Activated T-cell treated with anti-CD3 and anti-CD28 coated beads for 4 hours (primary cell): ENCODE measurements at places on chromosomes 12 and 14.

DNA sequence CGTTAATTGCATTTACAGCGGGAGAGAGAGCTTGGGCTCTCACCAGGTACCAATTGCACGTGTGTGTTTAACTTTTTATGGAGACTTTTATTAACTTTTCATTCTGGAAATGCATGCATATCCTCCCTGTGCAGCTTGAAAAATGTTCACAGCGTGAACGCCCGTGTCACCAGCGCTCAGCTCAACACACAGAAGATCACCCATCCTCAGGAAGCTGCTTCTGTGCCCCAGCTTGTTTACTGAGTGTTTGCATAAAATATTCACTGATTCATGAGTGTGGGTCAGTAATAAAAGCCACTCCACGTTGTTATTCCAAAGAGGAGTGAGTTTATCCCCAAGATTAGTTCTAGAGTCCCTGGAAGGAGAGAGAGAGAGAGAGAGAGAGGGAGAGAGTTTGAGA lies 75.5 kb upstream of the FZD10 start:
- DNase-seq = no peak

DNA sequence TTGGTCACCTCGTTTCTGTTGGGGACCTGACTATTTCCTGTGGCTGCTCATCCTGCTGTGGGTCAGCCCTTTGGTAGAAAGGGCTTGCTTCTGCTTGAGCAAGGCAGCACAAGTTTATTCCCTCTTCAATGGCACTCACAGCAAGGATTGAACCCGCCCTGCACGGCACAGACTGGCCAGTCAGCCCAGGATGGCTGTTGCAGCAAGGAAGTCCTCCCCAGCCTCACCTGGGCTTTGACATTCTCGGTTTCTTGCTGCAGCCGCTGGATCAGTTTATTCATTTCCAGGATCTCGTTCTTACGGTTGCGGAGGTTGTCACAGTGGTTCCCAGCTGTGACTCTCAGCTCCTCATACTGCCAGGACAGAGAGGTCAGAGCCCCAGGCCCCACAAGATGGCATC lies 9.5 kb downstream of the KRT82 start:
- no peak for DNase-seq

GRCh38 chr14:52413729-52414408 lies 99.8 kb downstream of the PTGER2 start:
- no peak for DNase-seq

GRCh38 chr14:96754845-96755184 lies 42.4 kb upstream of the VRK1 start:
- no peak for DNase-seq

- DNase-seq = no peak
These were observed 72.5 kb downstream of the TRAF3 start for GRCh38 chr14:102849526-102850379.

- no peak for DNase-seq
These were observed 59.1 kb downstream of the TMEM132D start for GRCh38 chr12:129844662-129845220.

DNA sequence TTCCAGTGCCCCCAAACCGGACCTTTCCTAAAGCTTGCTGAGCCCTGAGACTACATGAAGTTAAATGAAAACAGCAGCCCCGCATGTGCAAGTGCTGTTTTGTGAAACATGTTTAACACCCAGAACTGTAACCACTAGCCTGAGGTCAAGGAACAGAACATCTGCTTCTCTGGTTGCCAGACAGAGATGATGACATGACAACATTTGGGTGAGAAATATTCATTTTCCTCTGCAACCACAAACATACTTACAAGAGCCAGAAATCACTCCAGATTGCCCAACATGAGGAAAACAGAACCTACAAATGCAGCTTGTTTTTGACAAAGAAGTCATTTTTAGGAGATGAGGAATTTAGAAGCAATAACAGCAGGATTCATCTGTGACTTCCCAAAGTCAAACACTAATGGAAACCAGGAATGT lies 110.4 kb downstream of the BCAT1 start:
- no peak for DNase-seq

DNA sequence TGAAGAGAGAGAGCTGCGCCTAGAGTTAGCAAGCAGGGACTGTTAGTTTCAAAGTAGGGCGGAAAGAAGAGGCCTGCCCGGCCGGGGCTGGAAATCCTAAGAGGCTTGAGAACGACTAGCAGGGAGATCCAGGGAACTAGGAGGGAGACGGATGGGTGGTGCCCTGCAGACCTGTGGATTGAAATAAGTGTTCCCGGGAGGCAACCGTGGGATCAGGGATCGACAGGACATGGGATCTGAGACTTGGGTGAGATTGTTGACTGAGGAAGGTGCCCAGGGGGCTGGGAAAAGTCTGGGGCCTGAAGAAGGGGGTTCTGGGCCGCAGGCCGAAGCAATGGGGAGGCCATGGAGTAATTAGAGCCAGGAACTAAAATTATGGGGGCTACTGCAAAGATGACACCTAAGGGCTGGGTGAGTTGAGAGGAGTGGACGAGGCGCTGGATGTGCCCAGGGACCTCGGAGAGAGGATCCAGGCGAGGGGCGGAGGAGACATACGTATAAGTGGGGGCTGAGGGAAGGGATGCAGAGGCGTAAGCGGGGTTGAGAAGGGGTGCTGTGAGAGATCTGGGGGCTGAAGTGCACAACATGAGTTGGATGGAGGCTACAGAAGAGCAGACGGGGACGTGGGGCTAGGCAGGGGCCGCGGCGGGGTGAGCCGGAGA lies 635 bp downstream of the LTA4H start:
- DNase-seq = no peak

GRCh38 chr14:92653162-92653651 lies 95.2 kb downstream of the LGMN start:
- DNase-seq = no peak

GRCh38 chr12:120102189-120103043 lies 14.1 kb downstream of the RAB35 start:
- DNase-seq = no peak

DNA sequence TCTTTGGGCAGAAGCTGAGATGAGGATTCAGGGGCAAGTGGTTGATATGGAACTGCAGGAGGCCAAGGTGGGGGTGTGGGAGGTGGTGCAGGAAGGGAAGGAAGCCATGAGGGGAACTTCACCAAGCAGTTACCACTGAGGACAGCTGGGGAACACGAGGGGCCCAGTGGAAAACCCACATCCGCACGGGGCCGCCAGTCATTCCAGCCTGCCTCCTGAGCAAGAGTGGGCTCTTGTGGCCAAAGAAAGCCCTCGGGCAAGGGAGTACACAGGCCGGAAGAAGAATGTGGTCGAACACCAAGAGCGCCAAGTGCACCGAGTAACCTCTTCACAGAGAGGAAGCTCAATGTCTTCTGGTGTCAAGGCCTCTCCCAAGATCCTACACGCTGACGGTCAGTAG lies 252.2 kb upstream of the FOXN3 start:
- DNase-seq = no peak

- no peak for DNase-seq
These were observed 30.6 kb upstream of the CLEC14A start for GRCh38 chr14:38286452-38286851.
